ENCODE measurements at places on chromosomes 1 and 21.

GRCh38 chr21:40315626-40316025 lies 448.4 kb downstream of the PCP4 start:
- no peak for DNase-seq

GRCh38 chr1:244862699-244863490 lies 1.4 kb downstream of the HNRNPU start:
- DNase-seq: peak; percentile 77

DNA sequence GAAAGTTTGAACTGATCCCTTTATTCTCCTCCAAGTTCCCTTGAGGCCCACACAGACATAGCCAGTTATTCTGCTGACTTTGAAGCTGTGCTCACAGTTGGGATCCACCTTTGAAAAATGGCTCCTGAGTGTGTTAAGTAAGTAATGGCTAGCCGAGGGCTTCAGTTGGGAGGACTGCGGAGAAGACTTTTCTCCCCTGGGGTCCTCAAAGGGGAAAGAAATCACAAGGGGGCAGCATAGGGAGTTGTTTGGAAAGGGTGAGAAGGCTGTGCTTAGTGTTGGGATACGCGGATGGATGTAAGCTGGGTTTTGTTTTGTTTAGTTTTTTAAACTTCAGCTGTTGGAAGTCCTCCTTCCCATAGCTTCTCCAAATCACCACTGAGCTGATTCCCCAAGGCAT lies 8.3 kb downstream of the PGM1 start:
- no peak for DNase-seq

- no peak for DNase-seq
Observed at GRCh38 chr1:223785808-223786207, 59.9 kb downstream of the TP53BP2 start.

DNA sequence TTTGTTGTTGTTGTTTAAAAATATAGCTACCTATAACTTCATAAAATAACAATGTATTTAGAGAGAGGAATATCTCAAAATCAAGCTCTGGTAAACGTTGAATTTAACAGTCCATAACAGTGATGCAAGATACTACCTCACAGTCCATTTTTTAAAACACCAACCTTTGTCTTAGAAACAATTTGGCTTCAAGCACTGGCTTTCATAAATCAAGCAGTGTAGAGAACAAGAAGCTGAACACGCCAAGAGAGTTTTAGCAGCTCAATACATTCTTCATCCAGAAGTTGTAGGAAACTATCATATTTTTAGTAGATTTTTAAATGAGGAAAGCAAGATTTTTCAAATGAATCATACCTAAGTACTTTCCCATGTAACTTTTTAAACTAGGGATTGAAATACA lies 334.3 kb upstream of the ADAMTS5 start:
- no peak for DNase-seq

- peak; percentile 96 for DNase-seq
Observed at GRCh38 chr1:941588-942383, 17.3 kb downstream of the NOC2L start.

DNA sequence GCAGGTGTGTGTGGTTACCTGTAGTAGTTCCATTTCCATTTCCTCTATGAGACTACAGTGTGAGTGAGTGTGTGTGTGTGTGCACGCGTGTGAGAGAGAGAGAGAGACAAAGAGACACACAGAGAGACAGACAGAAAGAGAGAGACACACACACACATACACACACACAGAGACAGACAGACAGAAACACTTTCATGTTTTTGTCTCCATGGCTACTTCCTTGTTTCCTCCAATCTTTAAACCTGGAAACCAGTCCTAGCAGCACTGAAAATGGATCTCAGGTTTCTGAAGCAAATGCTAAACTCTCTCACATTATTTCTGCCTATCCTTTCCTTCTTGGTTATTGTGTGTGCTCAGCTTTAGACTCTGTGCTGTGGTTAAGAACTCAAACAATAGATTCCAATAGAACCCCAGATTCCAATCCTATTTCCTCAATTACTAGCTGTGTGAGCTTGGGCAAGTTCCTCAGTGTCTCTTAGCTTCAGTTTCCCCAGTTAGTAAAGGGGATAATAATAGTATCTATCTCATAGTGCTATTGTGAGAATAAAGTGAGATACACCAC lies 22.4 kb upstream of the ABCD3 start:
- DNase-seq: no peak

GRCh38 chr1:87816646-87817045 lies 488.0 kb downstream of the LMO4 start:
- no peak for DNase-seq

DNA sequence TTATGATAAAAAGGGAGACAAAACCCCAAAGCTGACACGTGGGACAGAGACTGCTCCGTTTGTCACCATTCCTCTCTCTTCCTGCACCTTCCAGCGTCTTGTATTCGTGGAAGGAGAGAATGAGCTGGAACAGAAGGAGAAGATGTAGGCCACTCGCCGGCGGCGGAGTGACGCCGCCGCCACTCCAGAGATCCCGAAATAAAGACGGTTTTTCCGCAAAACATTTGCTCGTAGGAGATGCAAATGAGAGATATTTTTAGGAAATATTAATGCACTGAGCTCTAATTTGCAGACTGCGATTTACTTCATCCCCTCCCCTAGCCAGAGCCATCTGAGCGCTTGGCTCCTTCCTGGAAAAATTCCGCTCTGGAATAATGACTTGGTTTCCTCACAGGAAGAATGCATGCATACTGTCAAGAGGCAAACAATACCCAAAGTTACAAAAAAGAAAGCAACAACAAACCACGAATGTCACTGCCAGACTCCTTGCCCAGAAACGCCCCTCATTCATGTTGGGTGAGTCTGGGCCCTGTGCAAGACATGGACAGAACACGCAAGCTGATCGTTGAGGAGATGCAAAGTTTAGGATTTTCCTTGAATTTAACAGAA lies 18.0 kb upstream of the ADARB1 start:
- DNase-seq: no peak

- no peak for DNase-seq
Observed at GRCh38 chr1:59179673-59180072, 117.2 kb upstream of the FGGY start.

DNA sequence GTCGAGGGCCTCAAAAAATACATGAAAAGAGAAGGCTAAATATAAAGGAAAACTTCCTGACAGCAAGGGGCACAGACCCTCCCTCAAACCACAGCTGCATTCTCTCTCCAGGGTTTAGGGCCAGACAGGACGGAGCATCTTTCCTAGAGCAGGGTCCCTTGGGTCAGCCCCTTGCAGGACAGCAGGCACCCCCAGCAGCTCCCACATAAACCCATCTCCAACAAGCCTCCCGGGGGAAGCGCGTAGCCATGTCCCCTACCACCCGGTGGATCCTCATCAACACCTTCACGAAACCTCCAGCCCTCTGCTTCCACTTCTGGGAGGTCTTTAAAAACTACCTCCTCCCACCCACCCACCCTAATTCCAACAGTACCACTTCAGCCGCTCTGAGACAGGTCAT lies 59.5 kb downstream of the CD46 start:
- DNase-seq: no peak

GRCh38 chr1:215059947-215060346 lies 22.6 kb upstream of the KCNK2 start:
- DNase-seq: no peak

DNA sequence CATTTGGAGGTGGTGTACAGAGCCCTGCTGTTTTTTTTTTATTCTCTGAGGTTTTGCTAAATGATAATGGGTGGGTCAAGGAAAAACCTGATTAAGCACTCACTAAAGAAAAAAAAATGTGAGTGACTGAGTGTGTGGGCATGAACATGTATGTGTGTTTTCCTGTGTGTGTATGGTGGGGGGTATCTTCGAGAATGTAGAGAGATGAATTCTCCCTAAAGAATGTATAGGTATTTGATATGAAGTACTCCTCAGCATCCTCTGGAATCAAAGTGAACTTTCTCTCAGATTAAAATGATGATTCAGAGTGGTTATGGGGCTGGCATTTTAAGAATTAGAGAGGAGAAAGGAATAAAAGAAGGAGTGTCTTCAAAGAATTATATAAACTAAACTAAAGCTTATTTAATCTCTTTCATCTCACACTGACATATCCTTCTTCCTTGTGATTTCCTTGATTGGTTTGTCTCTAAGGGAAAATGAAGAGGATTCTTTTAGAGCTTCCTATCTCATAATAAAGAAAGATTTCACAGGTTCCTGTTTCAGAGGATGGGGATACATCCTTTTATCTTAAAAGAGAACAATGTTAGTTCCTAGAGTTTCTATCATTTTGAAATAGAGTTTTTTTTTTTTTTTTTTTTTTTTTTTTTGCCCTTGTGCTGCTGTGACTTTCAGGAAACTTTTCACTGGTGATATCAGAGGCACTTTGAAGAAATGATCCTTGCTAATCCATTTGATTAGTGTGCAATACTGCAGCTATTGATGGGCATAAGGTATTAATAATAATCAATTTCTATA lies 23.9 kb downstream of the S1PR1 start:
- DNase-seq: no peak

GRCh38 chr1:214432245-214432644 lies 119.2 kb downstream of the PTPN14 start:
- no peak for DNase-seq

- no peak for DNase-seq
Observed at GRCh38 chr1:235158680-235159079, 2.4 kb downstream of the RBM34 start.

DNA sequence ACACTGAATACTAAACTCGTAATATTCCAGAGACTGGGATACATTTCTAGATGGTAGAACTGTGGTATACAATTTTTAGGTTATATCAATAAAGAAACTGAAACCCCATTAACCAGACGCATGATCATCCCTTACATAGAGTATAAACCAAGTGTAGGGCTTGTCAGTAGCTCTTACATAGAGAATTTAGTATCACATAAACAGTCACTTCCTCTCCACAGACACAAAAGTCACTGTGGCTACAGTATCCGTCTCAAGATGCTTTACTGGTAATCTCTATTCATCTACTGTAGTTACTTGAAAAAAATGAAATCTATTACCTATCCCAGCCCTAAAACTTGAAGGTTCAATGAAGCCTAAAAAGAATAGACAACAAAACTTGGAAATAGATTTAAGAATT lies 252.3 kb upstream of the TMPRSS15 start:
- no peak for DNase-seq

DNA sequence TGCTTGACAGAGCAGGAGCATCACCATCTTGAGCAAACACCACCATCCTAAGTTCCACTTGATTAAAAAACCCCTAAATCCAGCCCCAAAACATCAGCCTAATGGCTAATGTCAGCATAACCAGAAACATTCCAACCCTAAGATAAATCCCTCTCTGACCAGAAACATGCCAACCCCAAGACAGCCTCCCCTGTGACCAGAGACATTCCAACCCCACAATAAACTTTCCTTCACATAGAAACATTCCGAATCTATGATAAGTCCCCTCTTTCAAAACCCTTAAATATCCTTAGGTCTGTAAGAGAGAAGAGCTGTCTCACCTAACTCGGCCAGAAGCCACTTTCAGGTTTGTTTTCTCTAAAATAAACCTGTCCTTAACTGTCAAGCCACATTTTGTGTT lies 17.4 kb upstream of the SLC2A5 start:
- DNase-seq: no peak

DNA sequence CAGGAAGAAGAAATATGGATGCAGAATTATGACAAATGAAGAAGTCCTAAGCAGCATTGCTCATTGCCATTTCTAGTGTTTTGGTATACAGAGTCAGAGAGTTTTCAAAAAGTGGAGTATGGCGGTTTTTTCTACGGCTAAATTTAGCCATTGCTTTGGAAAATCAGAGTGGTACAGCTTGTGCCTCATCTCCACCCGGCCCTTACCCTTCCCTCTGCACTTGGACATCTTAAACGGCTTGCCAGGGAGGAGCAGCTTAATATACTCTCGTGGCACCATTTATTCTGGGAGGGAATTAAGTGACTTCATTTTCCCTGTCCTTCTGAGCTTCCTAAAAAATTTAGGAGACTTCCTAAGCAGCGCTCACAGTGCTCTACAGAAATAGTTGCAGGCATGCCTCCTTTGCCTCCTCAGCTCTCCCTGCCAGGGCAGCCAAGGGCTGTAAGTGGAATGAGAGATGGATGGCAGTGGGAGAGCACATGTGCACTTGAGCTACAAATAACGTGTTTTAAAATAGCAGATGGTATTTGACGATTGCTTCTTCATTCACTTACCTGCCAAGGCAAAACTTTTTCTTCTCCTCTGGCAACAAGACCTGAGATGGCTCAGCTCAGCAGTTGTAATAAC lies 51.5 kb upstream of the VAMP3 start:
- no peak for DNase-seq

DNA sequence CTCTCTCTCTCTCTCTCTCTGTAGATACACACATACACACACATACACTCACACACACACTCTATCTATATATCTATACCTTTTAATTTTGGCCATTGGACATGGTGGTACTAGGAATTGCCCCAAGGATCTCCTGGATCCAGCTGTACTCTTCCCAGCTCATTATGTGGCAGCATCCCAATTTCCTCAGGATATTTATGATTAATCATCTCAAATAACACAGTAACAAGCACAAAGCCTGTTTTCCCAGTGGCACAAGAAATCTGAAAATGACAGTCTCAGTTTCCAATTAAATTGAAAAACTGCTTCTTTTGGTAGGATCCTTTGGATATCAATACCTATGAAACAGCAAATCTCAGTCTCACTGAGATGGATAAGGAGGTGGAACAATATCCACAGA lies 27.6 kb downstream of the S100A10 start:
- no peak for DNase-seq

- peak; percentile 97 for DNase-seq
Observed at GRCh38 chr1:204989266-204990058, 53.5 kb upstream of the CNTN2 start.

DNA sequence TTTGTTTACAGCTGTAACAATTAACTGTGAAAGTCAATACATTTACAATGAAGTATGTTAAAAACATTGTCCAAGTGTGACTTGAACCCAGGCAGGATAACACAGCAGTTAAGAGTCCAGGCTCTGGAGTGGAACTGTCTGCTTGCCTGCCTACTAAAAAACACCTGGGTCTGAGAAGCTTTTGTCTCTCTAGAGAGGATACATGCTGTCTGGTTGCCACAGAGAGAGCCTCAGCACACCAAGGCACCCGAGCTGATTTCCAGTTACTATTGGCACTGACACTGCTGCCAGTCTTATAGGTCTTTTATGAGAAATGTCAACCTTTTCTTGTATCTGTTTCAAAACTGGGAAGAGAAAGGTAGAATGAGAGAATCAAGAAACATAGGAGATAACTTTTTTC lies 20.2 kb upstream of the RALGPS2 start:
- no peak for DNase-seq

GRCh38 chr1:216422821-216423520 lies at the start of gene USH2A:
TSS of gene USH2A (minus strand) at chr1:216423448. CDS start at chr1:216422336, 1,112 bp downstream.
- no peak for DNase-seq

DNA sequence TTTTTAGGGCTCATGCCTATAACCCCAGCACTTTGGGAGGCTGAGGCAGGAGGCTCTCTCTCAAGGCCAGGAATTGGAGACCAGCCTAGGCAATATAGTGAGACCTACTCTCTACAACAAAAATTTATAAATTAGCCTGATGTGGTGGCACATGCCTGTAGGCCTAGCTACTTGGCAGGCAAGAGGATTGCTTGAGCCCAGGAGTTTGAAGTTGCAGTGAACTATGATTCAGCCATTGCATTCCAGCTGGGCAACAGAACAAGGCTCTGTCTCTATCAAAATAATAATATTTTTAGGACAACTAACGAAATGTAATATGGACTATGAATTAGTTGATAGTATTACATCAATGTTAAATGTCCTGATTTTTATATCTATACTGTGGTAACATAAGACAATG lies 68.8 kb upstream of the ARID1A start:
- DNase-seq: no peak

Measured in HuH-7.5 (cell line).